ENCODE measurements at places on chromosomes 12 and 14.

GRCh38 chr12:41123871-41124270 lies 64.2 kb upstream of the PDZRN4 start:
- DNase-seq, result no peak

GRCh38 chr14:89849931-89850330 lies 104.6 kb downstream of the EFCAB11 start:
- peak; percentile 84 for DNase-seq

DNA sequence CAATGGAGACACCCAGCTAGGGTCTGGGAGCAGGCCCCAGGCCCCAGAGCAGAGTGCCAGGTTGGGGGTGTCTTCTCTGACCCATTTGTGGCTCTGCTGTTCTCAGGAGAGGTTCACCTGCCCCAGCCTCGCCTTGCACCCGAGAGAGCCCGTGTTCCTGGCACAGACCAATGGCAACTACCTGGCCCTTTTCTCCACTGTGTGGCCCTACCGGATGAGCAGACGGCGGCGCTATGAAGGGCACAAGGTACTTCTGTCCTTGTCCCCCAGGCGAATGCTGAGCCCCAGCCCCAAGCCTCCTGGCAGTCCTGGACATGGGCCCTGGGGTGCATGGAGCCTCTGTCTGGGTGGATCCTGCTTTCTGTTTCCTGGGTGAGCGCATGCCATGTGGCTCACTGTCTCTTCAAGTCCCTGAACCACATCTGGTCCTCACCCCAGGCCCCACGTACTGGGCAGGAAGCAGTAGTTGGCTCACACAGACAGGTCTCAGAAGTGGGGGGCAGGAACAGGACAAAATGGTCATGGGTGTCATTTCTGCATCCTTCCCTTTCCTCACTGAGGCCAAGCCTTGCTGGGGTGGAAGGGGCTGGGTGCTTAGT lies 58.2 kb downstream of the BEGAIN start:
- no peak for DNase-seq

DNA sequence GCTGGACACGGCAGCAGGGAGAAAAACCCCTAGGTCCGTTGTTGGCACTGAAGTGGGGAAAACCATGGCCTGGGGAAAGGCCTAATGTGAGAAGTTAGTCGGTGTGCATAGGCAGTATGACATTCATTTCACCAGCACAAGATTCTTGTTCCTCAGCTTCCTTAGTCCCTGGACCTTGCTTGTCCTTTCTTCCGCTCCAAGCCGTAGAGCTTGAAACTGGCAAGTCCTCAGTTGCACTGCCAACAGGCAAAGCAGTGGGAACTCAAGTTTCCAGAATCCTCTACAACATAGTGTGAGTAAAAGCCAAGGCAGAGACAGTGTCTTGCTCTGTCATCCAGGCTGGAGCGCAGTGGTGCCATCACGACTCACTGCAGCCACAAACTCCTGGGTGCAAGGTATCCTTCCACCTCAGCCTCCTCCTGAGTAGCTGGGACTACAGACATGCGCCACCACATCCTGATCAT lies 138.5 kb upstream of the AMIGO2 start:
- no peak for DNase-seq

- DNase-seq, result no peak
Observed at GRCh38 chr12:66320996-66321395, 18.7 kb downstream of the HELB start.

DNA sequence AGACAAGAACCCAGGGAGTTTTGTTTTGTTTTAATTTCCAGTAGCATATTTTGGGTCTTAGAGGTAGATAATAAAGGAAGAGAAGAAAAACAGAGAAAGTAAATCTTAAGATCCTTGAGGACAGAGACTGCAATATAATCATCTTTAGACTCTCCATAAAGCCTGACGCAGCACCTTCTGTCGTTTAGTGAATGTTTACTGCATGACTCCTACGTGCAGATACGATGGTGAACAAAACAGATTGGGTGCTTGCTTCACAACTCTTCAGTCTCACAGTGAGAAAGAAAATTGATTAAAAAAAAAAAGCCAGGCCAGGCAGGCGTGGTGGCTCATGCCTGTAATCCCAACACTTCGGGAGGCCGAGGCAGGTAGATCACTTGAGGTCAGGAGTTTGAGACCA lies 86.9 kb downstream of the STON2 start:
- DNase-seq, result no peak

GRCh38 chr12:46384451-46385309 lies 12.1 kb upstream of the SLC38A2 start:
- peak; percentile 59 for DNase-seq

DNA sequence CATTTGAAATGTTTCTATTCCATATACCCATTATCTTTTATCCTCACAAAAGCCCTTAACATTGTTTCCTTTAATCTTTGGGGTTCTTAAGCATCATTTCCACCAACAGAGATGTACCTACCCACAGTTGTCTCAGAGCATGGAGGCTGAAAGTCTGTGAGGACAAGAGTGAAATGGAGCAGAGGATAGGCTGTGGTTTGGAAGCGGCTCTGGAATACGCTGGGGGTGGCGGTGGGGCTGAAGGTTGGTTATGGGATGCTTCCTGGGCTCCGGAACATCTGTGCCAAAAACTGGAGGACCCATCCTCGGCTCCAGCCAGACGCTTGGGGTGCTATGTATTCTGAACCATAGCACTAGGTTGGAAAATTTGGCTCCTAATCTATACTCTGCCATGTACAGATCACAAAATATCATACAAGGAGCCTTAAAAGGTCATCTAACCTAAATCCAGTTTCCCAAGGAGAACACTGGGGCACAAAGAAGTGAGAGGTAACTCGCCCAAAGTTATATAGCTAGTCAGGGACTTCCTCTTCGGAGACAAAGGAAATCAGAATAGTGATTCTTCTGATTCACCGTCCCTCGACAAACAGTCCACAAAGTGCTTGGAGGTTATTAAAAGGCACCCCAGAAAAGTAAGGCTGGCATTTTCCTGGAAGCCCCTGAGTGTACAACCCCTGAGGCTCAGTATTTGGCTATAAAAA lies 2.5 kb downstream of the PPP1R3E start:
- DNase-seq, result no peak

- peak; percentile 23 for DNase-seq
Observed at GRCh38 chr12:77521508-77522115, 309.1 kb upstream of the NAV3 start.

DNA sequence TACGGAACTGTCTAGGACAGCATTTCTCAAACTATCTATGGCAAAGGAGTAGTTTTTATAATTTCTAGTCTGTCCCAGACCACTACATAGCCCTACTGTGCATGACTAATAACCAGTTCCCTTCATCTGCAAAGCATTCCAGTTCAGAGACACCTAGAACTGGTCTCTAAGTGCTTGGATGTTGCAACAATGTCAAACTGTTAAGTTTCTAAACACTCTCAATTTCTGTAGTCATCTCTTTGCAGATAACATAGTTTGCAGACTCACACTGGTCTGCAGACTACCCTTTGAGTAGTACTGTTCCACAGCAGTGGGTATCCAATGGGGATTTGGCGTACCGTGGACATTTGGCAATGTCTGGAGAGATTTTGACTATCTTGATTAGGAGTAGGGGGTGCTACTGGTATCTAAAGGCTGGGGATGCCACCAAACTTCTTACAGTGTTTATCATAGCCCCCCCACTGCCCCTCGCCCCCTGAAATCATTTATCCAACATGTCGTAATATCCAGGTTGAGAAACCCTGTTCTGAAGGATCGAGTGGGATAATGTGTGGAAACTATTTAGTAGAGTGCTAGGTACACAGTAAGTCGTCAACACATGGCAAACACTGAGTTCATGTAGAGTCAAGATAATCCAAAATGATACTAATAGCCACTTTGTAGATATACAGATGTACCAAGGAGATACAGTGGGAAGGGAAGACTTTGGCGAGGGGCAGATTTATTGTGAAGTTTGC lies 1.7 kb downstream of the C12orf76 start:
- no peak for DNase-seq

- peak; percentile 29 for DNase-seq
Observed at GRCh38 chr12:124031058-124031457, 58.0 kb downstream of the ZNF664 start.

DNA sequence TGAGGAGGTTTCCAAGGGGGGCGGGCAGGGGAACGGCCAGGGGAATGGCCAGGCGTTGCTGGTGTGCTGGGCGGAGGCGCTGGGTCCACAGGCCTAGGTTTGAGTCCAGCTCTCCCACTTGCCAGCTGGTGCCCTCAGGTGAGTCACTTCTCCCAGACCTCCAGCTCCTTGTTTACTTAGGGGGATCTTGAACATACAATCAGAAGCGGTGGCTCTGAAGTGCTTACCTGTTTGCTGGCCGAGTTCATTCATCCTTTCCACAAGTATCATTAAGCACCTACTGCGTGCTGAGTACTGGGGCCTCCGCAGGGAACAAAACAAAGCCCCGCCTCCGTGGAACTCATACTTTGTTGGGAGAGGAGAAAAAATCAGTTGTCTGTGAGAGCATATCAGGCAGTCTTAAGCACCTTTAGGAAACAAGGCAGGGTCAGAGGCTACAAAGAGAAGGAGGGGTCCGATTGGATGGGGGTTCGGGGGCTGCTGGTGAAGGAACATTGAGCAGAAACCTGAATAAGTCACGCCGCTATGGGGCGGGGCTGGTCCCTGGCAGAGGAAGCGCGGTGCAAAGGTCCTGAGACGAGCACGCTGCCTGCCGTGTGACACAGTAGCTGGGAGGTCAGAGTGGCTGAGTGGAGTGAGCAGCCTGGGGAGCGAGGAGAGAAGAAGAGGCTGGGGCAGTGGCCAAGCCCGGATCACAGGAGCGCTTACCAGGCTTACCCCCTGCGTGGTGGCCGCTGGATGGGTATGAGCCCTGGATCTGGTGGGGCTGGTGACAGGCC lies 15.1 kb downstream of the MVK start:
- no peak for DNase-seq

GRCh38 chr12:25764409-25764808 lies 194.1 kb upstream of the RASSF8 start:
- DNase-seq, result peak; percentile 31

- DNase-seq, result no peak
Observed at GRCh38 chr12:122785503-122785902, 11.1 kb downstream of the CCDC62 start.

- DNase-seq, result no peak
Observed at GRCh38 chr12:126384026-126384564, 1318.9 kb downstream of the AACS start.
